Activated CD8-positive, alpha-beta memory T cell treated with anti-CD3 and anti-CD28 coated beads for 1 hour (primary cell): ENCODE measurements at places on chromosomes 7 and 10.

GRCh38 chr7:82257118-82257695 lies 186.4 kb downstream of the CACNA2D1 start:
- DNase-seq, result no peak

DNA sequence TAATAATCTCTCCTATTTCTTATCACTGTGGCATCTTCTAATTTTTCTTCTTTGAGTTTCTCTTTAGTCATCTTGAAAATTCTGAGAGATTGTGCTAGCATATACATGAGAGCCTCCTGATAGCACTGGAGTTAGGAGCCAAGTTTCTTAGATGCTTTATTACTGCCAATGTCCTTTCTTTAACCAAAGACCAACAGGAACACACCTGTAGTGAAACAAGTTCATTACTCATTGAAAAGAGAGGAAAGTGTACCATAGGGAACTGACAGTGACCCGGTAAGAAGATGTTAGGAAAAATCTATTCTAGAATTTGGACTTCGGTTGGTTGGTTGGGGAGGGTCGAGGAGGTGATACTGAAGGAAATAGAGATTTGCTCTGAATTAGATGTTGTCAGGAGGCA lies 27.1 kb upstream of the CD36 start:
- no peak for DNase-seq

GRCh38 chr10:70812814-70813213 lies 2.9 kb upstream of the SGPL1 start:
- DNase-seq, result no peak

GRCh38 chr10:87538092-87539015 lies 33.7 kb downstream of the MINPP1 start:
- no peak for DNase-seq

DNA sequence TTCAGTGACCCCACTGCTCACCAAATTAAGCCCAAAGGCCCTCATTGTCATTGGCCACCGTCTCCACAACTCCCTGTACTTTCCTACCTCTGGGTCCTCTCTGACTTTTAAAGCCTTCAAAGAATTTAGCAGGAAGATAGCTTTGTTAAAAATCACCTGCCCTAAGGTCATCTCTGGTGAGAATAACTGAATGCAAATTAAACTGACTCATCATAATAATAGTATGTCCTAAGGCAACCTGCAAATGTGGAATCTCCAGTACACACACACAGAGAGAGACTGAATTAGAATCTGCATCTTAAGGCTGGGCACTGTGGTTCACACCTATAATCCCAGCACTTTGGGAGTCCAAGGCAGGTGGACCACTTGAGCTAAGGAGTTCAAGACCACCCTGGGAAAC lies 24.1 kb downstream of the OAT start:
- no peak for DNase-seq

DNA sequence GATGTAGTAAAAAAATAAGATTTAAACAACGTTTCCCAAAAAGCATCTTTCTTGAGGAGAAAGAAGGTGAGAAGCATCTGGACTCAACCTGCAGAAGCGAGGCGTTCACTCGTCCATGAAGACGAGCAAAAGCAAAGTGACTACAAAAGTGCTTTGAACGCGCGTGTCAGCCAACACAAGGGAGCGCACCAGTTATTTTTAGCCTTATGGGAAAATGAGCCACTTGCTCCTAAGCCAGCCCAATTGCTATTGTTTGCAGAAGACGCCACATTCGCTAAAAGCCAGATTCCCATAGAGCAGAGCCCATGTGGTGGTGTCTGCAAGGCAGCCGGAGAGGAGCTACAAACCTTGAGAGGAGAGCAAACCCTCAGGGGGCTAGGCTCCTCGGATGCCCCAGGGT lies 122.5 kb downstream of the FAM53B start:
- no peak for DNase-seq

GRCh38 chr10:12130237-12130872 lies 878 bp downstream of the SEC61A2 start:
- DNase-seq, result no peak

DNA sequence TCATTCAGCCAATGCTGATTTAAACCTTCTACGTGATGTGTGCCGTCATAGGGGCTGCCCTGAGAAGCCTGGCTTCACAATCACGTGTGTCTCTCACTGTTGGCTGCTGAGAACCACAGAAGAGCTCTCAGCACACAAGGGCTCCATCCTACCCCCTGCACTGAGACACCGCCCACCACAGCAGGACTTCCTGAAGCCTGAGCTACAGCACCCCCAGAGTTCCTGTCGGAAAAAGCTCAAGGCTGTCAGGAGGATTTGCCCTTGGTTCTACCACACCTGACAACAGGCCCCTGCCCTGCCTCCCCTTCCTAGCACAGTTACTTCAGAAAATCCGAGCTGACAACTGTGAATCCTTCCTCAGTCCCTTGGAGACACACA lies 191.9 kb downstream of the MAD1L1 start:
- DNase-seq, result no peak

- DNase-seq, result no peak
These were observed 2.0 kb downstream of the MNX1 start for GRCh38 chr7:157008206-157009169.

GRCh38 chr7:6375348-6376101 lies 72.2 kb downstream of the DAGLB start:
- DNase-seq, result no peak

DNA sequence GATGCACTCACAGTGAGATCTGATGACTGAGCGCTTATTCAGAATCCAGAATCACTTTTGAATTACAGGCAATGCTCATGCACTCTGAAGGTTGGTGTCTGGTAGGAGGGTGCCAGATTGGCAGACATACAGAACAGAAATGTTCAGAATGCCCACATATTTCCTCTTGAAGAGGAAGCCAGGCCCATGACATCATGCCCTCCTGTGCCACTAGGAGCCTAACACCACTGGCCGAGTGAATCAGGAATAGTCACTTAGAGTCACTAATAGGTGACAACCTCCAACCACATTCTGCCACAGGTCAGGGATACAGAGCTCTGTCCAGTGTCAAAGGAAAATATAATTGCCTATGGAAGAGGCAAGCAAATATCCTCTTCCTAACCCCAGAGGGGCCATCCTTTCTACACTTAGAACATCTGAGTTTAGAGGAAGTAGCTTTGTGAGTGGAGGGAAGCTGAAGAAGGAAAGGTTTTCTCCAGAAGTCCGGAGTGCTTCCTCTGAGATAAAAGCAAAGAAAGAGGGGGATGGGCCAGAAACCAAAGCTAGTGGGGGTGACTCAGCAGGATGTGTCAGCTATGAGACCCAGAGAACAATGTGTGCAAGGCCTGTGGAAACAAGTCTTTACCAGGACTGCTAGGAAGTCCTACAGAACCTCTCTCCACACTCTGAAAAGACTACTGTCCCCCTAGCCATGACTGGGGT lies 838.8 kb downstream of the GRID1 start:
- no peak for DNase-seq

DNA sequence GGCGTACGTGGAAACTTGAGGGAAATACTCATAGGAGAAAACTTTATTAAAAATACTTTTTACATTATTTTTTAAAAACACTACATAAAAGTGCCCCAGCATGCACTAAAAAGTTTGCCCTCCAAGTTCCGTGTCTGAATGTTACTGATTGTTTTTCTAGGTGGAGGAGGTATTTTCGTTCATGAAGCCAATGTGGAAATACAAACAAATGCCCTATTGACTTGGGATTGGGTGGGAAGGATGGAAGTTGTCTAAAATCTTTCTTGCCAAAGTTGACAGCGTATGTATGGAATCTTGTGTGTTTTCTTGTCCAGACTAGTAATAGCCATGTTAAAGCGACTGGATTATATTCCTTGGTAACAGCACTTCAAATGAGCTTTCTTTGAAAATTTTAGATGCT lies 1.2 kb downstream of the PROSER2 start:
- no peak for DNase-seq

GRCh38 chr10:33234831-33235237 lies 99.6 kb downstream of the NRP1 start:
- DNase-seq, result no peak

DNA sequence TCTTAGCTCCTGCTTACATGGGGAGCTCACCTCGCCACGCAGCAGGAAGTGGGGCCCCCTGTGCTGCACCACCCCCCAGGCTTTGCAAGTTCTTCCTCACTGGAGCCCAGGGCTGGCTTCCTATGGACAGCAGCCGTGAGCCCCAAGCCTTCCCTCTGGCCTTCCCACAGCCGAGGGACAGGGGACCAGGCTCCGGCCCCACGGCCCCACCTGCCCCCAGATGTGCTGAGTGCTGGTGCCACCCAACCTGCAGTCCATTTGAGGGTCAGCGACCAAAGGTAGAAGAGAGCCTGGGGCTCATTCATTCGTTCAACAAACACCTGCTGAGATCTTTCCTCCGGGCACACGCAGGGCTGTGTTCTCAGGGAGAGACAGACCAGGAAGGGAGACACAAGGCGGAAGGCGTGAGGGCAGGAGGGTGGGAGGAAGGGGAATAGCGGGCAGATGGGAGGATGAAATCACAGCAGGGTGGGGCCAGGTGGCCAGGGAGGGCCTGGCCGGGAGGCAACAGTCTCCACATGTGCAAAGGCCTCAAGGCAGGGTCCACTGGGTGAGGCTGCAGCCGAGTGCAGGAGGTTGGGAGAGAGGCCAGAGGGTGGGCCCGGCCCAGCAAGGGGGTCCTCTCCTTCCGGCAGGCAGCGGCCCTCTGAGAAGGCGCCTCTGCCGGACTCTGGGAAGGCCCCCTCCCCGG lies 100.1 kb downstream of the FOXL3 start:
- no peak for DNase-seq
